ENCODE measurements at places on chromosomes 11 and 22.

DNA sequence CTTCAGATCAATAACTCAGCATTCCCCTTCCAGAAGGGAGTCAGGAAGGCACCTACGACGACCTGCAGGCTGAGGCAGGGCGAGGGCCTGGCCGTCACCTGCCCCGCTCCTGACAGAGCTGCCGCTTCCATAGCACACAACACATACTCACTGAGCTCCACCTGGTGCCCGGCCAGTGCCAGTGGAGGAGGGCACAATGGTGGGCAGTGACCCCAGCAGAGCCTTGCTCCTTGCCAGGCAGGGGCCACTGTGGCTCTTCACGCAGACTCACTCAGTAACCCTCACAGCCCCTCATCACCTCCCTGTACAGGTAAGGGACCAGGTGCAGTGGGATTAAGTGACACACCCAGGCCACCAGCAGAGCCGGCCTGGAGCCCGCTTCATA is 24.6 kb downstream of the LRFN4 start:
- DNase-seq = no peak

GRCh38 chr11:63896071-63896470 is 20.9 kb downstream of the RCOR2 start:
- no peak for DNase-seq

GRCh38 chr11:59158206-59159068 is 13.5 kb upstream of the DTX4 start:
- DNase-seq = peak; percentile 69

DNA sequence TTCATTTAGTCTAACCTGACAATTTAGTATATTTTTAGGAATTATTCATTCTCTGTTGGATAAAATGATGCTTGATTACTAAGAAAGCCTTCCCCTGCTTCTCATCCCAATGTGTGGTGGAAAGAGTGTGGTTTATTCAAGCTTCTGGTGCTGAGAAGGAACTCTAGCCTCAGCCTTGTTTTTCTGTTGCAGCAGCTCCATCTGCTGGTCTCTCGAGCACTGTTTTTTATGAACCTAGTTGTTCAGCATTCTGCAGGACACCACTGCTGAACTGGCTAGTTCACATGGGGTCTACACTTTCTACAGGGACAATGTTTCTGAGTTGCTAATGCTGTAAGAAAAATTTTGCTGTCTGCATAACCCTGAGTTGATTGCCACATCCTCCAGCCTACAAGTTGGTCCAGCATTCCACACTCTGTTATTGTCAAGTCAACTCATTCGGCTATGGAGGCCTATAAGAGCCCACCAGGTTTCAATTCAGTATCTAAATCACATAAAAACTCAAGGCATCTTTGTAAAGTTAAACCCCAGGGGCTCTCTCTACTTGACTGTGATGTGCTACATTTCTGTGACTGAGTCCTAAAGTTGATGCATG is 14.3 kb downstream of the OR2AG2 start:
- peak; percentile 74 for DNase-seq

- DNase-seq = no peak
Observed at GRCh38 chr11:1233351-1234053, 10.6 kb downstream of the MUC5B start.

DNA sequence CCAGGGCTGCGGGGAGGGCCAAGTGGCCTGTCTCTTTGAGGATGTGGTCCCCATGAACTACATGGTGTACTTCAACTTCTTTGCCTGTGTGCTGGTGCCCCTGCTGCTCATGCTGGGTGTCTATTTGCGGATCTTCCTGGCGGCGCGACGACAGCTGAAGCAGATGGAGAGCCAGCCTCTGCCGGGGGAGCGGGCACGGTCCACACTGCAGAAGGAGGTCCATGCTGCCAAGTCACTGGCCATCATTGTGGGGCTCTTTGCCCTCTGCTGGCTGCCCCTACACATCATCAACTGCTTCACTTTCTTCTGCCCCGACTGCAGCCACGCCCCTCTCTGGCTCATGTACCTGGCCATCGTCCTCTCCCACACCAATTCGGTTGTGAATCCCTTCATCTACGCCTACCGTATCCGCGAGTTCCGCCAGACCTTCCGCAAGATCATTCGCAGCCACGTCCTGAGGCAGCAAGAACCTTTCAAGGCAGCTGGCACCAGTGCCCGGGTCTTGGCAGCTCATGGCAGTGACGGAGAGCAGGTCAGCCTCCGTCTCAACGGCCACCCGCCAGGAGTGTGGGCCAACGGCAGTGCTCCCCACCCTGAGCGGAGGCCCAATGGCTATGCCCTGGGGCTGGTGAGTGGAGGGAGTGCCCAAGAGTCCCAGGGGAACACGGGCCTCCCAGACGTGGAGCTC is 13.5 kb downstream of the ADORA2A start:
- DNase-seq = no peak

GRCh38 chr22:28918550-28919271 is 35.3 kb downstream of the ZNRF3 start:
- DNase-seq = no peak

- no peak for DNase-seq
Observed at GRCh38 chr11:133507185-133507584, 25.1 kb downstream of the OPCML start.

- DNase-seq = no peak
Observed at GRCh38 chr11:131982154-131982553, 611.7 kb downstream of the NTM start.

GRCh38 chr22:39405346-39406085 is 5.9 kb downstream of the TAB1 start:
- no peak for DNase-seq

GRCh38 chr11:123298488-123299447 is 103.7 kb upstream of the CLMP start:
- DNase-seq = no peak

DNA sequence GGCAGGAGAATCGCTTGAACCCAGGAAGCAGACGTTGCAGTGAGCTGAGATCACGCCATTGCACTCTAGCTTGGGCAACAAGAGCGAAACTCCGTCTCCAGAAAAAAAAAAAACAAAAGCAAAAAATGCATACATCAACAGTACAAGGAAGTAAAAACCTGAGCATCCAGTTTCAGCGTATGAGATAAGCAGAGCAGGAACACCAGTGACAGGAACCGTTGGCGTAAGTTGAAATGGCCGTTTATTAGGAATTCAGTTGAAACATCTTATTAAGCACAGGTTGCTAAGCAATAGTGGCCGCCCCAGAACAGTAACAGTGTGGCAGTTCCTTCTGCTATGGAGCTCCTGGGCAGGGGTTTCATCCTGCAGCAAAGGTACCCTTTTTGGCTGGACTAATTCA is 4.0 kb upstream of the L3MBTL2 start:
- no peak for DNase-seq

DNA sequence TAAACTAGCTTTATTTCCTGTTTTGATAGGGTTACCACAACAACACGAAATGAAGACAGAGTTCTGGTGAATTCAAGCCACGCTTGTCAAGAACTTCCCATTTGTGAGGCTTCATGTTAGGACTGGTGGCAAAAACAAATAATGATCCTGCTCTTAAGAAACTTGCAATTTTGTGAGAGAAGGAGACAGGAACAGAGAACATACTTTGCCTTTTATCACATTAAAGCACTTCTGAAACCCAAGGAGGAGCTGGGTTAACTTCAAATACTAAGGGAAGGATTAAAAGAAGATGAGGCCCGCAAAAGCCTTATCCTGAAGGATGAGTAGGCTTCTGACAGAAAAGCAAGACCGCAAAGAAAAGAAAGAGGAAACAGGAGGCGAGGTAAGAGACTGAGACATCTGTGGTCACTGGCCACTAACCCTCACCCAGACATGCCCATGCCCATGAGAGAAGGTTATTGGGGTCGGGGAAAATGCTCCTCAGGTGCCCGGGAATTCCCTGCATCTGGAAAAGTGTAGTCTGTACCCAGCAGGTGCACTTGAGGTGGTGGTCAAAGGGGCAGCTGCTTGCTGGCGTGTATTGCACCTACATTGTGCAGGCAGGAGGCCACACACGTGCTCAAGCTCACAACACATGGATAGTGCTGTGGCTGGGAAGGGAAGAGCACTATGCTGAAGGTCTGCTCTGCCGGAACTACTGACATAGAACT is 50.5 kb downstream of the MAPK1 start:
- peak; percentile 68 for DNase-seq

DNA sequence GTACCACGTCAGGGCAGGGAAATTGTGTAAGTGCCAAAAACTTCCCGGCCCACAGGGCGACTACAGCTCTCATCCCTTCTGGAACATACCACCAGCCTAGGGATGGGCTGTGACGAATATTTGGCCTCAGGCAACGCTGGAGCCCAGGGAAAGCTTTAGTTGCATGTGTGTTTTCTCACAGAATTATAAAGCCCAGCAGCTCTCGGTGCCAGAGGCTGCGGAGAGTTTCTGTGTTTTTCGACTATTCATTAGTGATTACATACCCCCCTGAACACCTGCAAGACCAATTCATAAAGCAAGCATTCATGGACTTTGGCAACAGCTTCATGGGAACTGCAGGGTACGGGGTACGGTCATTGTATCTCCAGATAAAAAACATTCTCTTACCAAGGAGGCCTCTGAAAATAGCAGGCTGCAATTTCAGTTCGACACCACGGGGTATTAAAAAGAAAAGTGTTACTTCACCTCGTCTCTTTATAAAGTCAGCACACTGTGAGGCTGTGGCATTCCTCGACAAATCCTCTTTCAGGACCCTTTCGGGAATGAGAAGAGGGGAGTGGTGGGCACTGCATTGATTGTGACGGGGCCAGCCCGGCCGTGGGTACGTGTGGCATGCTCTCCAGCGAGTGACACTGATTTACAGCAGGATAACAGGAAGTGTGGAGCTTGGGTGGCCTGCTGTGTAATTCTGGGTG is 243.6 kb upstream of the SORL1-AS1 start:
- no peak for DNase-seq

GRCh38 chr22:19057999-19058491 is 64.2 kb downstream of the DGCR2 start:
- DNase-seq = no peak

GRCh38 chr11:1088927-1089737 is 14.5 kb downstream of the MUC2 start:
- no peak for DNase-seq

- no peak for DNase-seq
Observed at GRCh38 chr11:113341388-113342165, 27.2 kb downstream of the TTC12 start.

DNA sequence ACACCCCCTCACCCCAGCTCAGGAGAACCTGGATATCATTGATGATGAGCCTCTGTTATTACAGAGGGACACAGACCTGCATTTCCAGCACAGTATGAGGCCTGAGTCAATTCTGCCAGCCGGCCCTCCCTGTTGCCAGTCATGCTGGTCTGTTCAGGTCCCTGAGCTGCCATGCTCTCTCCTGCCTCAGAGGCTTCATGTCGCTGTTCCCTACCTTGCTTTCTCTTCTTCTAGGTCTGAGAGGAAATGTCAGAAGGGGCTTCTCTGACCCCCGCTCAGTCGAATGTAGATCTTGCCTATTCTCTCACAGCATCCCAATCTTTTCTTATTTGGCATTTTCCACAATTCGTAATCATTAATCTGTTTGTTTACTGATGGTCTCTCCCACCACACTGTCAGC is 21.8 kb upstream of the ABCC8 start:
- DNase-seq = no peak

DNA sequence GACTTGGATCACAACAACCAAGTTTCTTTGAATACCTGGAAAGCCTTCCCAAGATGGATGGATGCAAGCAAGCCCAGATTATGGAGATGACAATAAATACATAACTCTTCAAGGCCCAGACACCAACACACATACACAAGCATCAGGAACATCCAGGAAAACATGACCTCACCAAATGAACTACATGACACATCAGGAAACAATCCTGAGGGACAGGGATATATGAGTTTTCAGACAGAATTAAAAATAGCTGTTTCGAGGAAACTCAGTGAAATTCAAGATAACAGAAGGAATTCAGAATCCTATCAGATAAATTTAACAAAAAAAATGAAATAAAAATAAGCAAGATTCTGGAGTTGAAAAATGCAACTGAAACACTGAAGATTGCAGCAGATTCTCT is 659.4 kb downstream of the METTL15 start:
- no peak for DNase-seq

- no peak for DNase-seq
Observed at GRCh38 chr11:115941044-115941443, 436.8 kb upstream of the CADM1 start.

DNA sequence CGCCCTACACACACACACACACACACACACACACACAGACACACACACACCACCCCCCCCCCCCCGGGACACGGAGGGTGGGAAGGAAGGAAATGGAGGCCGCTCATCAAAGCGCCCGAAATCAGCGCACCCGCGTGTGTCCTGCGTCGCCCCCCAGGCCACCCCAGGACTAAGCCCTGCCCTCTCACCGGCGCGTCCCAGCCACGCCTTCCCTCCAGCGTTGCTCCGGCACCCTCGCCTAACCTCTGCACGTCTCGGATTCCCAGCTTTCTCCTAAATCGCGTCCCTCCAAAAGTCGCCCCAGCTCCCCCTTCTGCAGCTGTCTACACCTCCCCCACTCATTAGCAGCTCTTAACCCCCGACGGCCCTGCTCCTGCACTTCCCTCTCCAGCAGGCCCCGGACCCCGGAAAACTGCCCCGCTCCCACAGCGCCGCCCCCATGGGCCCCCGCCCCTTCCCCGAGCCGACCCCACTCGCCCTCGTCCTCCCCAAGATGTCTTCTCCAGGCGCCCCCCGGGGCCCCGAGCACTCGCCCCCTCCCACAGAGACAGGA is 557 bp downstream of the PACSIN2 start:
- peak; percentile 70 for DNase-seq

DNA sequence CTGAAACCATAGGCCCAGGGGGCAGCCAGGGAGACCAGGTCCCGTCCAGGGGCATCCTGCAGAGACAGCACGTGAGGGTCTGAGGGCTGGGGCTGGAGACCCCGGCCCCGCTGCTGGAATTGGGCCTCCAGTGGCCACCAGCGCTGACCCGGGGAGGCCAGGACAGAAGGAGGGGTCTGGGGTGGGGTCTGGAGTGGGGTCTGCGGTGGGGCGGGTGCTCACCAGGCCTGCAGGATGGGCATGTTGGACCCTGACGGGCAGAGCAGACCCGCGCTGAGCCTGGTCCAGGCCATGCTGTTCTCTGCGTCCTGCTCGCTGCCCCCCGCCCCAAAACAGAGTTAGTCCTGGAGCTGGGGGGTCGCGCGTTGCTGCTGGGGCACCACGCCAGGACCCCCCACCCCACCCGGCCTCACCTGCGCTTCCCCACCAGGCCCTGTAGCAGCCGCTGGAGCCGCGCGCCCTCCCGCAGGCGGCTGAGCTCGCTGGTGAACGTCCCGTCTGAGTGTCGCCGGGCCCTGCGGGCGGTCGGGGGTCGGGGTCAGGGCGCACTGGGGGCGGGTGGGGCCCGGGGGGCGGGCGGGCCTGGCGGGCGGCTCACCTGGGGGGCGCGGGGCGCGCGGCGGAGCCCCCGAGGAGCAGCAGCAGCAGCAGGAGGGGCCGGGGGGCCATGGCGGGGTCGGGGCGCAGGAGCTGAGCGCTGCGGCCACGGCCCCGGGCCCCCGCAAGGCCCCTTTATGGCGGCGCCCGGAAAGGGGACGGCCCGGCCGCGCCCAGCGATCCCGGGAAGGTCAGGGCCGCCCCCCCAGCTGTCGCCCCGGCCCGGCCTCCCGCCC is at the start of gene SCT:
SCT (minus strand) TSS at position 707 of the 833 bp plus-strand sequence; CDS start at position 669, 38 bp downstream.
- DNase-seq = no peak

GRCh38 chr22:48105259-48105658 is 1342.8 kb downstream of the TBC1D22A start:
- no peak for DNase-seq

Data from CD4-positive, alpha-beta T cell treated with Interferon alpha-2 for 1 hour (primary cell).